ENCODE measurements at places on chromosomes 1 and 21.
A peak's percentile ranks its signal among the peaks of the same experiment; 100 is the strongest.

DNA sequence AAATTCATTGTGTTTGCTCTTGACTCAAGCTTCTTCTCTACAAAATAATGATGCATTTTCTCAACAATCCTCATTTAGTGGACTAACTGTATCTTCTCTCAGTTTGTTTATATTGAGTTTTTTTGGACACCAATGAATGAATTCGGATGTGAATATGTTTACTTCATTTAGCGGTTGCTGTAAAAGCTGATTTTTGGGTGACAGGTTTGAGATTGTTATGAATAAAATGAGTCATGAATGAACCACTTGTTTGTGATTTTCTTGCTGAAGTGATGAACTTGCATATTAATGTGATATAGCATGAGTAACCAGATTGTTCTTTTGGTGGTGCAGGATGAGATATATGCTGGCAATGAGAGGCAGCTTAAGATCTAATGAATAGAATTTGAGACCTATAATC is 3.1 kb downstream of the DNM3 start:
- no peak for DNase-seq

- DNase-seq = peak; percentile 31
These were observed 53.8 kb upstream of the NUF2 start for GRCh38 chr1:163267962-163268361.

- DNase-seq = peak; percentile 31
These were observed 11.9 kb upstream of the VAV3 start for GRCh38 chr1:107976836-107977235.

- no peak for DNase-seq
These were observed 13.9 kb downstream of the BSND start for GRCh38 chr1:55012661-55013060.

DNA sequence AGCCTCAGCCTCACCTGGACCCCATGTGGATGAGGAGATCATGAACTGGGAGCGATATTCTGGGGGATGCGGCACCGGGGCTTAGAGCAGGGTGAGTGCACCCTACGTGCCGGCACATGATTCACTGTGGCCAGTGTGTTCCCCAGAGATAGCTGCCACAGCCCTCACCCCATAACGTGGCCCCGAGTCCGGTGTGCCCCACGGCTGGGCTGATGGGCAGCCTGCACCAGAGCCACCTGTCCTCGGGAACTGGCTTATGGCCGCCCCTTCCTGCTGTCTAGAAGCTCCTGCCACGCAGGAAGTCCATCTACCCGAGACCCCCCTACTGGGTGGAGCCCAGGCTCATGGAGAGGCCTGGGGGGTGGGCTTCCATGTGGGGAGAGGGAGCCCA is 39.1 kb upstream of the SLC19A1 start:
- no peak for DNase-seq

DNA sequence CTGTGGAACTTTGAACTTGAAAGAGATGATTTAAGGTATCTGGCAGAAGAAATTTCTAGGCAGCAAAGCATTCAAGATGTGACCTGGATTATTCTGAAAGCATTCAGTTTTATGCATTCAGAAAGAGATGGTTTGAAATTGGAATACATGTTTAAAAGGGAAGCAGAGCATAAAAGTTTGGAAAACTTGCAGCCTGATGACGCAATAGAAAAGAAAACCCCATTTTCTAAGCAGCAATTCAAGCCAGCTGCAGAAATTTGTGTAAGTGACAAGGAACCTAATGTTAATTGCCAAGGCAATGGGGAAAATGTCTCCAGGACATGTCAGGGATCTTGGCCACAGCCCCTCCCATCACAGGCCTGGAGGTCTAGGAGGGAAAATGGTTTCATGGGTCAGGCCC is 354.0 kb downstream of the ZNF326 start:
- no peak for DNase-seq

DNA sequence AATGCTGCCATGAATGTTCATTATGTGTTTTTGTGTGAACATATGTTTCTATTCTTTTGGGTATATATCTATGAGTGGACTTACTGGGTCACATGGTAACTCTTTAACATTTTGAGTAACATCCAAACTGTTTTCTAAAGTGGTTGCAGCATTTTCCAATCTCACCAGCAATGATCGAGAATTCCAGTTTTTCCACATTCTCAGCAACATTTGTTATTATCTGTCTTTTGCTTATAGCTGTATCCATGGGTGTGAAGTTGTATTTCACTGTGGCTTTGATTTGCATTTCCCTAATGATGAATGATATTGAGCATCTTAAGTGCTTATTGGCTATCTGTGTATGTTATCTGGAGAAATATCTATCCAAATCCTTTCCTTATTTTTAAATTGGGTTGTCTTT is 89.2 kb upstream of the SLFNL1 start:
- no peak for DNase-seq

- no peak for DNase-seq
These were observed 554 bp downstream of the EVA1C start for GRCh38 chr21:32413015-32413504.

GRCh38 chr21:39117440-39117970 is 65.7 kb downstream of the PSMG1 start:
- no peak for DNase-seq

GRCh38 chr1:200767321-200767720 is 28.6 kb downstream of the CAMSAP2 start:
- peak; percentile 21 for DNase-seq

- no peak for DNase-seq
These were observed 9.2 kb downstream of the CGN start for GRCh38 chr1:151520359-151520758.

DNA sequence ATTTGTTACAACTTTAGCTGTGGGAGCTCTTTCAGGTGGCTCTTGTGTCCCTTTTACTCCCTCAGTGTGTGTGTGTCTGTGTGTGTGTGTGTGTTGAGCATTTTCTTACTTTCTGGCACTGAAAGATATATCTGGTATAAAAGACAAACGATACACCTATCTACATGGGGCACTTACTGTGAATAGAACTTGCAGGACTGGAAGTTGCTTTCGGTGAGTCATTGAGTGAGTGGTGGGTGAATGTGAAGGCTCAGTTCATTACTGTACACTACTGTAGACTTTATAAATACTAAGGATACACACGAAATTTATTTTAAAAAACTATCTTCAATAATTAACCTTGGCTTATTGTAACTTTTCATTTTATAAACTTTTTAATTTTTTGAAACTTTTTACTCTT is 38.7 kb downstream of the BTBD8 start:
- DNase-seq = no peak

GRCh38 chr21:25569711-25570110 is 37.6 kb downstream of the MRPL39 start:
- no peak for DNase-seq

DNA sequence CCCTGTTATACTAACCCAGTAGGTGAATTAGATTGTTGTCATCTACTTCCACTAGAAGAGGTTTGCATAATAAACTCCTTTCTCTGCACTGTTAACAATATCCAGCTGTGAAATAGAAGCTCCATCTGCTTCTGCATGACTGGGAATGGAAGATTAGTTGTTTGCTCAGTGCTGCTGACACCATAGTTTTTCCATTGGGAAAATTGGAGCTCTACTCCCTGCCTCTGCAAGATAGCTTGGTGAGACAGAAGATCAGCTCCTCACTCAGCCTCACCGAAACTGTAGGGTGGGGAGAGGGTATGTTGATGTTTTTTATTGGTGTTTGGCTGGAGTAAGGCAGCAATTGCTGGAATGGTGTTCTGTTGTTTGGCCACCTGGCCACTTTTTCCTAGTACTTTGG is 331.6 kb upstream of the ADAMTS5 start:
- DNase-seq = no peak

GRCh38 chr1:198490224-198490623 is 50.3 kb downstream of the ATP6V1G3 start:
- DNase-seq = no peak
